ENCODE measurements at places on chromosomes 6 and 20.

- no peak for DNase-seq
Observed at GRCh38 chr6:38187325-38187724, 367.8 kb downstream of the ZFAND3 start.

DNA sequence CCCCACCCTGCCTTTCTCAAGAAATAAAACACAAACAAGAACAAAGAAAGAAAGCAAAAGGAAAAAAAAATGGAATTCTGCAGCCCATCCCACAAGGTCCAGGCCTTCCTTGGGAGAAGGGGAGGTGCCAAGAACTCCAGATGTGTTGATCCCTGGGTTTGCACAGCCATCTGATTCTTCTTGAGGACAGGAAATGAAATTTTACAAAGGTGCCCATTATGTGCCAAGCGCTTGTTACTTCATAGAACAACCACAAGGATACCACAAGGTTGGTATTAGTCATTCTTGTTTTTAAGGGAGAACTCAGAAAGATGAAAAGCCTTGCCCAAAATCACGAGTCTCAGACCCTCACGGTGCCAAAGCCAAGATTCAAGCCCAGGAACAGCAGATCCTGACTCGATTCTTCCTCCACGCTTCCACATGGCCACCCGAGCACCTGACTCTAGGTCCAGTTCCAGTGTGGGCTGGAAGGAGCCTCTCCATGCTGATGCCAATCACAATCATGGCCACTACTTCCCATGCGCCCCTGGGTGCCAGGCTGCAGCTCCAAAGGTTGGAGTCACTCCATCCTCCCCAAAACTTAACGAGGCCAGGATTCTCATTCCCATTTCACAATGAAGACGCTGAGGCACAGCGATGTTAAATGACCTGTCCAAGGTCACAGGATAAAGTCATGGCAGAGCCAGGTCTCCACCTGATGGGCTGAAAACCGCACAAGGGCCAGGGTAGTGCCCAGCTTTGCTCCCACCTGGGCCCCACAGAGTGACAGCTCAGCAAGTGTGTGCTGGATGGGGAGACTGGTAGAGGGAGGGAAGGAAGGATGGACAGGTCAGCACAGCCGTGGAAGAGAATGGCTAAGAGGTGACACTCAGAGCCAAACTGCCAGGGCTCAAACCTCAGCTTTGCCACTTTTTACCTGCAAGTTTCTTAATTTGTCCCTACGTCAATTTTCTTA lies 66.7 kb upstream of the TOP1 start:
- no peak for DNase-seq

DNA sequence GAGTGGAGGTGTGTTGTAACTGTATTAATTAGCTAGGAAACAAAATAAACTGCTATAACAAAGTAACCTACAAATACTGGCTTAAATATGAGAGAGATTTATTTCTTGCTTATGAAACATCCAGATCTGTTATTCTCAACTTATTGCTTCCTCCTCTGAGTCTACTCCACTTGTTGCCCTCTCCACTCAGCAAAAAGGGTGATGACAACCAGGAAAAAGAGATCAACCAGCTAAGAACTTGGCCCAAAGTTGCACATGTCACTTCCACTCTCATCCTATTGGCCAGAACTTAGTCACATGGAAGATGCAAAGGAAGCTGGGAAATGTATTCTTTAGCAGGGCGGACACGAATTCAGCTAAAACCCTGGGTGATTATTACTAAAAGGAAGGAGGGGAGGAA lies 5.2 kb upstream of the TP53RK start:
- peak; percentile 52 for DNase-seq

- DNase-seq, result no peak
Observed at GRCh38 chr6:112061605-112062004, 7.7 kb downstream of the CCN6 start.

DNA sequence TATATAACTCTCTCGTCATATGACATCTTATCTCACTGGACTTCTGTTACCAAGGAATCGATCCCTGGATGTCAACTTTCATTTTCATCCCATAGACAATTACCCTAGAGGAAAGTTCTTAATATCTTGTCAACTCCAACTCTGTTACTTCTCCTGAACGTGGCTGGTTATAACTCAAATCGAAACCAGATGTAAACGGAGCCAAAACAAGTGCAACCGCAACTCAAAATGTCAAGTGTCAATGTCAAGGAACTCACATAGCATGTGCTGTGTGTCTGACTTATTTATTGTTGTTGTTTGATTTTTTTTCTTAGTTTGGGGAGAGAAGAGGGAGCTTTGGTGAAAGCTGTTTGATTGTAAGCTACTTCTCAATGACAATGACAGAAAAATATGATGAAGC lies 108.6 kb downstream of the VIP start:
- no peak for DNase-seq

DNA sequence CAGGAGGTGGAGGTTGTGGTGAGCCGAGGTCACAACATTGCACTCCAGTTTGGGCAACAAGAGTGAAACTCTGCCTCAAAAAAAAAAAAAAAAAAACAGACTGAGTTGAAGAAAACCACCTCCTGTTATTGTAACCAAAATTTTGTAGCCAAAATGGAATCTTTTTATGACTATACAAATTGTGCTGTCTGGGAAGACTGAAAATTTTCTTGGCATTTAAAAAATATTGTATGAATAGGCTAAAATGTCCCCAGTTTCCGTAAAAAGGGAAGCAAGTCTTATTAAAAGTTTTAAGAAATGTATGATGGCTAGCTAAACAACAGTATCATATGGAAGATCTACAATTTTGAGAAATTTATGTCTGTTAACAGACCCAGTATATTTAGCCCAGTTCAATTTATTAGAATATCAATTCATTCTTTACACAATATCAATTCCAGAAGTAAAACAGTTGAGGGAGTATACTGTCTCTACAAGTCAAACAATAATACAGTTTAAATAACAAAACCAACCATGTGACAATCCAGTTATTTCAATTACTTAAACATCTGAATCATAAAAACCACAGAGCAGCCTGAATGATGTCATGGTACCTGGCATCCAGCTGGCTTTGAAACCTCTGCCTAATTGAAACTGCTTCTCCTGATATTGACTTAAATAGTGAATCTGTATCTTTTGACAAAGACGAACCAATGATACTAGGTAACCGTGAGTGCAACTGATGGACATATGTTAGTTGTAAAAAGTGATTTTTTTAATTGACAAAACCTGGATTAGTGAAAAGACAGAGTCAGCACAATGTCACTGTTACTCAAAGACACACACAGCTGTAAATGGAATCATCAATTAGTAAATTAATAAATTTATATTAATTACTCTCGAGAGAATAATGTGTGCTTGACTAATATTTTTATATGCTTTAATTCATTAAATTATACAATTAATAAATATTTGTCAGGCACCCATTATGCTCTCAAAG lies 166.6 kb upstream of the MARCKS start:
- DNase-seq, result no peak

DNA sequence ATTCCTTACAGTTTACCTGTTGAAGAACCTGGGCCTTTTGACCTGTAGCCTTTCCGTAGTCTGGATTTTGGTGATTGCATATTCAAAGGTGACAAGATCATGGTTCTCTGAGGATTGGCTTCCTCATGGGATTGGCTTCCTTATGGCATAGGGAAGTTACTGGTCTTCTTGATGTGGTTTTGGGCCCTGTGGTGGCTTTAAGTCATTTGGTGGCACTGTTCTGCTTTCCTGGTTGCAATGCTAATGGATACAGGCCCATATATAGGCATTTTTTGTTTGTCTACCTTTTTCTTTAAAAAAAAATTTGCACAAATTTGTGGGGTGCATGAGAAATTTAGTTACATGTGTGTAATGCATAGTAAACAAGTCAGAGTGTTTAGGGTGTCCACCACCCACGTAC lies 185.7 kb downstream of the CDKAL1 start:
- DNase-seq, result no peak

DNA sequence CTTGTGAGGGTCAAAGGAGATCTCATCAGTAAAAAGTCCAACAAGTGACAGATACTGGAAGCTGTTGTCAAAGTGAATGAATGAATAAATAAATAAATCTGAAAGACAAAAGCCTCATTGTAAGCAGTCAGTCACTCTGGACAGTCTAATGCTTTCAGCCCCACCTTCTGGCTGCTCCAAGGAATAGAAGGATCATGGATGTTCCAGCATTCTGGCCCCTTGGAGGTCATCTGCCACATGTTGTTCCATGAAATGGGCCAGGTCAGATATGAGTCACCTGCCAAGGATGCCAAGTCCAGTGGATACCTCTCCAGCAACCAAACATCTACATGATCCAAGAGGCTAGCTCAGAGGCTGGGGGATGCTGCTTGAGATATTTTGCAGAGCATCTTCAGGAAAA lies 185.6 kb downstream of the BMP7 start:
- no peak for DNase-seq

DNA sequence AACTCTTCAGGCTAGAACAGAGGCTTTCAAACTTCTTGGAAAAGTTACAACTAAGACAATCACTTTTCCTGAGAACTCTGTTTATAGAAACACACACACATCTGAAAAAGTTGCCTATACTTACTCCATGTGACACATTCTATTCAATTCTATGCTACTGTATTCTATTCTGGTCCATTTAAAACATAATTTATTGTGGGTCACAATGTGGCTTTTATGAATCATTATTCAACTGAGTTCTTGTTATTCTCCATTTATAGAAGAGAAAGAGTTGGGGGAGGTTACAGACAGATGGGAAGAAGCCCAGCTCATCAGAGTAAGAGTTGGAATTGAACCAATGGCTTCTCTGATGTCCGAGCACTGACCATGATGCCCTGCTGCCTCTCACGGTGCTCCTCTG lies 21.6 kb upstream of the BCAS1 start:
- DNase-seq, result no peak

GRCh38 chr6:169097381-169097959 lies 156.2 kb downstream of the THBS2 start:
- DNase-seq, result no peak

- peak; percentile 64 for DNase-seq
Observed at GRCh38 chr6:167678102-167679101, 148.3 kb upstream of the AFDN start.

GRCh38 chr6:39221779-39222641 lies 7.3 kb downstream of the KCNK5 start:
- DNase-seq, result no peak

GRCh38 chr6:52900536-52900935 lies 9.0 kb downstream of the GSTA3 start:
- DNase-seq, result no peak

GRCh38 chr20:64261138-64261537 lies 5.6 kb downstream of the PCMTD2 start:
- peak; percentile 35 for DNase-seq

DNA sequence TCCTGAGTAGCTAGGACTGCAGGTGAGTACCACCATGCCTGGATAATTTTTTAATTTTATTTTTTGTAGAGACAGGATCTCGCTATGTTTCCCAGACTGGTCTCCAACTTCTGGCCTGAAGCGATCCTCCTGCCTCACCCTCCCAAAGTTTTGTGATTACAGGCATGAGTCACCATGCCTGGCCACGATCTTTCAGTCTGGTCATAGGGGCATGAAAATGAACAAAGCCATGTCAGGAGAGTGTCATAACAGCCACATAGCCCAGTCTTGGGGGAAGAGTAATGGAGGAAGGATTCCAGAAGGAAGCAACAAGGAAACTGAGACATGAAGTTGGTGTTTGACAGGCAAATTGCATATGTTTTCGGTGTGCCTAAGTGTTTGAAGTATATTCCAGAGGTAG lies 17.0 kb upstream of the SNX3 start:
- DNase-seq, result no peak

DNA sequence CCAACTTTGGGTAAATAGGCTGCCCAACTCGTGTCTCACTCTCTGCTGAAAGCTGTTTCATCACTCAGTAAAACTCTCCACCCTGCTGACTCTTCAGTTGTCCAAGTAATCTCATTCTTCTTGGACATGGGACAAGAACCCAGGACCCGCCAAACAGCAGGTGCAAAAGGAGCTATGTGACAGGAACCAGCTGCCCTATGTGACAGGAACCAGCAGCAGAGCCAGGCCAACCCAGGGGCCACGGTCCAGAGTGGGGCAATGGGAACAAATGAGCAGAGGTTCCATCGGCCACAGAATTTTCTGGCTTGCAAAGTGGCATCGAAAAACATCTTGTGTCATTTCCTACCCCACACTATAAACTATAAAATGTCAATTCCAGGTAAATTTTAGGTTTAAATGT lies 56.5 kb downstream of the MOXD1 start:
- no peak for DNase-seq

DNA sequence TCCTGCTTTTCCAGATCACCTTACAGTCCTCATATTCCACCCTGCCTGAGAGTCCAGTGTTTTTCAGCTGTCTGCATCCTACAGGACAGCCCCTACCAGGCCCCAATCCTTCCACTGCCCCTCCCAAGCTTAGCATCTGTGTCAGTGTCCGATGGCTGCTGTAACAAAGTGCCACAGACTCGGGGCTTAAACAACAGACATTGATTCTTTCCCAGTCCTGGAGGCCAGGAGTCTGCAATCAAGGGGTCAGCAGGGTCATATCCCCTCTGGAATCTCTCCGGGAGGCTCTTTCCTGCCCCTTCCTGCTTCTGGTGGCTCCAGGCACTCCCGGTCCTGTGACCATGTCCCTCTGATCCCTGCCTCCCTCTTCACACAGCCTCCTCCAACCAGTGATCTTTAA lies 396.6 kb upstream of the MAP3K7 start:
- DNase-seq, result no peak

DNA sequence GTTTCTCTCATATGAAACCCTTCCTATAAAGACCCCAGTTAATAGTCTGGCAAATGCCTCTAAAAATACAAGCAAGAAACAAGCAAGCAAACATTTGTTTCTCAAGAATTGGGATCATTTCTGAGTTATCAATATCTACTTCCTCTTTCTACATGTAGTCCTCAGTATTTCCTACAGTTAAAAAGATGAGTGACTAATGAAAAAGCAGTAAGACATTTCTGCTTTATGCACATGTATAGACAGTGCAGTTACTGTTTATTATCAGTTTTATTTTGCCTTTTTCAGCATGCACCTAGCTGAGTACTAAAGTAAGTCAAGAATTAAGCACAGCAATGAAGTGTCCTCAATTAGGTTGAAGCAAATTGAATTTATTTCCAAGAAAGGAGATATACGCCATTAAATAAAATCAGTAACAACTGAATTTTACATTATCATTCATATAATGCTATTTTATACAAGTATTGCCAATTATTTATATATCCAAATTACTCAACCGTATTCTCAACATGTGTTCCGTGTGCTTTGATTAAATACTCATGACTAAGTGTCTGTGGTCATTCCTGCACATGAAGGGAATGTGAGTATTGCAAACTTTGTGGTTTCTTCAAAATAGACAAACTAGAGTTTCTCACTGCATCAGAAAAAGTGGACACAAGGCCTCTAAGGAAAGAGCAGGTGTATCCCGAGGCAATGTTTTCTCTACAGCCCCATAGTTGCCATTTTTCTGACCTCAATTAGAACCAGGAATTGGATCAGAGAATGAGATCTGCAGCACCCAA lies 159.3 kb upstream of the MARCKS start:
- DNase-seq, result no peak

Measured in A673 (cell line).